ENCODE measurements at places on chromosomes 6 and 20. TPM values are rescaled to one million over a fixed set of nuclear protein-coding genes. Genes with fewer than 3 reads are reported as not detected.

PRL gene
- total RNA-seq: not detected

VIP gene
- 3.0 TPM for total RNA-seq

TRIM10 gene
- 0.25 TPM for total RNA-seq

RGS17 gene
- total RNA-seq: 81.4 TPM

FITM2 gene
- total RNA-seq: 8.4 TPM

SCAND1 gene
- total RNA-seq: 14.8 TPM

BHLHE23 gene
- total RNA-seq: 0.25 TPM

ZSCAN23 gene
- 10.8 TPM for total RNA-seq

FLRT3 gene
- 46.0 TPM for total RNA-seq

SPATA25 gene
- total RNA-seq: 0.25 TPM

MICA gene
- 0.49 TPM for total RNA-seq

PPP1R3D gene
- 1.7 TPM for total RNA-seq

NFATC2 gene
- 0.49 TPM for total RNA-seq

TRIM40 gene
- total RNA-seq: not detected

AGER gene
- 0.98 TPM for total RNA-seq

KHDRBS2 gene
- 55.8 TPM for total RNA-seq

BPIFB3 gene
- not detected for total RNA-seq

SS18L1 gene
- 64.7 TPM for total RNA-seq

Data from temporal lobe (tissue), 4 donors.